ENCODE measurements at places on chromosomes 11 and 22.

- no peak for DNase-seq
Observed at GRCh38 chr11:46455834-46456233, 64.3 kb upstream of the CHRM4 start.

GRCh38 chr11:126501641-126502040, 146.2 kb downstream of the ST3GAL4 start:
- DNase-seq = no peak

DNA sequence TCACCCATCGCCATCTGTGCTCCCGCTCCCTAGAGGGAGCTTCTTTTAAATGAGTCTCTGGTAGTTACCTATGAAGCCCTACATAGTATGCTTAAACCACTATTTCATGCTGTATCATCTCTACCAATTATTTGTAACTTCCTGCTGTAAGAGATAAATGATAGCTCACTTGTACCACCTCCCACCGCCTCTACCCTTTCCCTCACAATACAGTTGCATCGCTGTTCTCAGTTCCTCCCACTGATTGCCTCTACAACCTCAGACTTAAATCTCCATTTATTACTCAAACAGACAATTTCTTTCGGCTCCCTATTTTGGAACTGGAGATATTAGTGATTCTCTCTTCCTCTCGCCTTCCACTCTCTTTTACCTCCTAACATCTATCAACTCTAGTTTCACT, 222.9 kb upstream of the ZC3H12C start:
- no peak for DNase-seq

GRCh38 chr11:32081129-32081641, 9.7 kb upstream of the RCN1 start:
- DNase-seq = no peak

DNA sequence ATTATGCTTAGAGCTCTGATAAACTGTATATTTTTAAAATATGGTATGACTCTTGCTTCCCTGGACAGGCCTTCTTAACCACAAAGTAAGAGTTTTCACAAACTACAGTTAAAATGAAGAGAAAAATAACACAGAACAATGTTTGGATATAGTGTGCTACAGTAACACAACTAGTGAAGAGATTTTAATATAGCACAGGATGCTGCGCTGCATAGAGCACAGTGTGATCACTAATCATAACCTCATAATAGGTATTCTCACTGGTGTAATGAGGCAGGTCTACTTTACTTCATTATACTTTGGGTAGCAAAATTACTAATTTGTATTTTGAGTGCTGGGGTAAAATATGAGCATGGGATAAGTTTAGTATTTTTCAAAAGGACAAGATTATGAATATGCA, 256.5 kb downstream of the GUCY1A2 start:
- no peak for DNase-seq

GRCh38 chr11:122099374-122100036, 16.5 kb downstream of the BLID start:
- DNase-seq = no peak

DNA sequence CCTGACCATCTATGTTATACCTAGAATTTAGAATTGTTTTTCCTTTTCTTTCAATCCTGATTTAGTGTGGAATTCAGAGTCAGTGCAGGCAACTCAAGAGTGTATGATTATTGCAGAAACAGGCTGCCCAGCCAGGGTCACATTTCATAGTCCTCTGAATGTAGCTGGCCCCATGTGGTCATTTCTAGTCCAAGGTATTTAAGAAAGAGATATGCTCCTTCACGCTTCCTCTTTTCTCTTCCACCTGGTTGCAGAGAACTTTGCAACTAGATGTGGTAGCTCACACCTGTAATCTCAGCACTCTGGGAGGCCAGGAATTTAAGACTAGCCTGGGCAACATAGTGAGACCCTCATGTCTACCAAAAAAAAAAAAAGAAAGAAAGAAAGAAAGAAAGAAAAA, 27.6 kb upstream of the LDLRAD3 start:
- DNase-seq = no peak

- no peak for DNase-seq
Observed at GRCh38 chr11:119229288-119229672, 23.1 kb downstream of the CBL start.

- DNase-seq = no peak
Observed at GRCh38 chr11:121059605-121060004, 35.7 kb downstream of the TBCEL start.

DNA sequence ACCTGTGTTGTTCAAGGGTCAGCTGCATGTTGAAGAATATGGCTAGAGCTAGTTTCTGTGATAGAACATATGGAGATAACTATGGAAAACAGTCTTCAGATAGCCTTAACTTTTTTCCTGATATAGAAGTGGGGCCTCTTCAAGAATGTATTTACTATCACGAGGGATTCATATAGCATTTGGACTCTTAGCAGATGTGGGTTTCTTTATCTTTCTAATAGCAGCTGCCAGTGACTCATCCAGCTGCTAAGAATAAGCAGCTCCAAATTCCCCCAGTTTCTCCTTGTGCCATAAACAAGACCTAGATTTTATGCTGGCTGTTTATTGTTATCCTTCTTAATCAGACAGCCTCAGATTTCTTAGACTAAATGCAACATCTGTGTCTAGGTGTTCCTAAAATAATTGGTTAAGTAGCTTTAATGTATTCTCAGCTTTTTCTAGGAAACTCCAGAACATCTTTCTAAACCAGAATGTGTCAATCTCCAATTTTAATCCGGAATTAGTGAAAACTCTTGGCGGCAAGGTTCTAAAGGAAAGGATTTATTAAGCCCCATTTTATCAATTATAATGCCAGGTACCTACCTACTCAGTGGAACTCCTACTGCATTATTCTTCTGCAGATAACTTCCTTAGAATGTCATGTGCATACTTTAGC, 119.8 kb downstream of the CSTPP1 start:
- no peak for DNase-seq

DNA sequence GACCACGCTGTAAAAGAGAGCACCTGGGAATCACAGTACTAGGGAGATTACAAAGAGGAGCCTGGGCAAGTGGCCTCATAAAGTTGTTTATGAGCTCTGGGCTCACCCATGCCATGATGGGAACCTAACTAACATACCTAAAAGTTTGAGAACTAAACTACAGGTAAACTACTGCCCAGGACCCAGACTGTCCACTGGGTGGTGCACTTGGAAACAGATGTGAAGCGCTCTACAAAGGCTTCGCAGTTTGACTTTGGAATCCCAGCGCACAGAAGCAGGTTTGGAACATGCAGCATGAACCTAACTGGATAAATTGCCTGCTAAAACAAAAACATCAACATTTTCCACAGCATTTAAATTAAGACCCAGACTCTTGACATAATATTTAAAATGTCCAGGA, 418.6 kb downstream of the FAM181B start:
- DNase-seq = no peak

DNA sequence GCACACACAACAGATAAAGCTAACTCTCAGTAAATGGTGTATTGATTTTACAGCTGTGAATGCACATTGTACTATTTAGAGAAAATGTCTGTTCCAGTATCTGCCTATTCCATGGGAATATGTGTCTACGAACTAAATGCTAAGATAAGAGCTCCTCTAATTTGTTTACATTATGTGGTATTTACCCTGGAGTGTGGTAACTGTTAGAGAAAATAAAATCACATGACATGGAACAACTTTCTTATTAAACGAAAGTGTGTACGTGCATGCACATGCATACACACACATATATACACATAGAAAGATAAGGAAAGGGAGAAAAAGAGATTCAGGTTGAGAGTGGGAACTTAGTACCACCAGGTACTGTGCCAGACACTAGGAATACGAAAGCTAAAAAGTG, 1151.7 kb upstream of the TENM4 start:
- DNase-seq = no peak

GRCh38 chr11:129836979-129837378, 21.3 kb downstream of the TMEM45B start:
- DNase-seq = no peak

GRCh38 chr22:42282252-42282942, 11.9 kb upstream of the TCF20 start:
- no peak for DNase-seq

- no peak for DNase-seq
Observed at GRCh38 chr22:46549971-46550641, 12.7 kb upstream of the CELSR1 start.

GRCh38 chr11:76104285-76104684, 102.0 kb downstream of the WNT11 start:
- DNase-seq = no peak

DNA sequence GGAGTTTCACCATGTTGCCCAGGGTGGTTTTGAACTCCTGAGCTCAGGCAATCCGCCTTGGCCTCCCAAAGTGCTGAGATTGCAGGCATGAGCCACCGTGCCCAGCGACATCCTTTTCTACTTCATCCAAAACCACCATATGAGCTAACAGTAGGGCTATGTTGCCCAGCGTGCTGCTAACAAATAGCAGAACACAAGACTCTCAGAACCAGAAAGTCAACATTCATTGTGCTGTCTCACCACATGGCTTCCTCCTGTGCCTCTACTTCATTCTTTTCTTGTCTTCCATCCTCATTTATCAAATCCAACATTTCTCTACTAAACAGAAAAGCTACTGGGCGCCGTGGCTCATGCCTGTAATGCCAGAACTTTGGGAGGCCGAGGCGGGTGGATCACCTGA, 12.0 kb upstream of the DENND5A start:
- DNase-seq = no peak

DNA sequence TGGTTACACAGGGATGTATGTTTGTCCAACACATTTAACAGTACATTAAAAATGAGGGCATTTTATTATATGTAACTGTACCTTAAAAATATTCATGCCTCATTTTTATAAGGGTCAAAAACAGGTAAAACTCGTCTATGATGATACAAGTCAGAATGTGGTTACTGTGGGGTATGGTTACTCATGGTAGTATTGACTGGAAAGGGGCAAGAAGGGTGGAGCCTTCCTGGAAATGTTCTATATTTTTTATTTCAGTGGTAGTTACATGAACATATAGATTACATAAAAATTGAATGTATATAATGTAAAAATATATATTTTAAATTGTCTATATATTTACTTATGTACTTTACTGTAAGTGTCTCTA, 99.8 kb downstream of the STIM1 start:
- DNase-seq = no peak

DNA sequence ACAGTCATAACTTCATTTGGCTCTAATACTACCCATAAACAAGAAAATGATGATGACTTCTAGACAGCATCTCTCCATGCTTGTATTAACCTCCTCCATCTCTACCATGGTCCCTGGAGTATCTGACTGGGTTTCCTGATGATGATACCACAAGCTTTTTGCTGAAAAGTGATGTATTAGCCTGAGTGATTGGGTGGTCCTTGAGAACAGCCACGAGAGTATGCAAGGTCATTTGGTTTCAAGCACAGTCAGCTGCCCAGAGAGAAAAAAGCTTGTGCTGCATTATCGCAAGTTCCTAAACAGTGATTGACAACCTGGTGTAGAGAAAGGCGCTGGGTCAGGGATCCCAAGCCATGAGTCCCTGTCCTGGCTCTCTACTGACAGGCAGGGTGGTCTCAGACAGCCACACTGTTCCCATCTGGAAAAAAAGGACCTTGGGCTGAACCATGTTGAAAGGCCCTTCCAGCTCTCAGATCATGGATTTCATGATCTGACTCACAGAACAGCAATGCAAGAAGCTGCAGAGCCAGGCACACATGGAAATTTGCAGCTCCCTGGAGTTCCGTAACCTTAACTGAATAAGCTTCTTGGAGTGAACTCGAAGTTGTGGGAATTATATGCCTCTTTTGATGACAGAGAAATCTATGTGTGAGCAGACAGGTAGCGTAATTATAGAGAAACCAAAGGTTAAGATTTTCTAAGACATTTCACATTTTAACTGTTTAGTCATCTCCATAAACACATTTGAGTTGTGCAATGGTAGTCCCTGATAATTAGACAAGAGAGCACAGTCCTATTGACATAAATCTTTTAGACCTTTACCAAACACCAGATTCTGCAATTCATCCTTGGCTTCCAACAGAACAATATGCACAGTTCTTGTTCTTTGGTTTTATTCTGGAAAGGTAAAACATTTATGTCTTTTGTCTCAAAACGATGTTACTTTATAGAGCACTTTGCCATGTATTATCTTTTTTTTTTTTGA, 54.1 kb upstream of the UBASH3B start:
- no peak for DNase-seq

- DNase-seq = no peak
Observed at GRCh38 chr22:32725369-32725988, 76.0 kb upstream of the TIMP3 start.

DNA sequence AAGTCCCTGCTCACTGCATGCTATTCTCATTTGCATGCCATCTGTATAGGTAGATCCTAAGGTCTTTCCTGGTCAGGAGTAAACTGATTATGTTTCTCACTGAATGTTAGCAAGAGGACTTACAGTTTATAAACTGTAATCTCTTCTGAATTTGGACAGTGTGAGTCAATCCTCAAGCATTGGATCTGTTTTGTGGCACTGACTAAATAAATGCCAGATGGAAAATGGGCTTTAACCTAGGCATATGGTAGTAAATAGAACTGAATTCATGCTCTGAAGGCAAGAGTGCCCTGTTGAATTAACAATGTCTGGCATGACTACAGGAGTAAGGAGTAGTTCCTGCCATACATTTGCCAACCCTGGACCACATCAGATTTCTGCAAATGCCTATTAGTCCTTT, 11.4 kb downstream of the FAM181B start:
- no peak for DNase-seq

DNA sequence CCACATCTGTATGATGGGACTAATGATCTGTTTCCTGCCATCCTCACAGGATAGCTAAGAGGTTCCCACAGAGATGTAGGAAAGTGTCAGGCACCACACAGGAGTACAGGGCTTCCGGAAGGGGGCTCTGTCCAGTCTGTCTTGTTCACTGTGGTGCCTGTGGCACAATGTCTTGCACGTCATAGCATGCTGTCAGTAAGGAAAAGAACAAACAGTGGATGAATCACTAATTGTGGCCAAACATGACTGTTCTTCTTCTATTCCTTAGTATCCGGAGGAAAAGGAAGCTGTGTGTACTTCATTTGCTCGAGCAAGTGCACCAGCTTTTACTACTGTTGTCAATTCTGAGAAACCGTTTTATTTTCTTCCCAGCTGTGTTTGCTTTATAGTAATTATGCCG, 73.4 kb upstream of the YWHAH start:
- DNase-seq = no peak

DNA sequence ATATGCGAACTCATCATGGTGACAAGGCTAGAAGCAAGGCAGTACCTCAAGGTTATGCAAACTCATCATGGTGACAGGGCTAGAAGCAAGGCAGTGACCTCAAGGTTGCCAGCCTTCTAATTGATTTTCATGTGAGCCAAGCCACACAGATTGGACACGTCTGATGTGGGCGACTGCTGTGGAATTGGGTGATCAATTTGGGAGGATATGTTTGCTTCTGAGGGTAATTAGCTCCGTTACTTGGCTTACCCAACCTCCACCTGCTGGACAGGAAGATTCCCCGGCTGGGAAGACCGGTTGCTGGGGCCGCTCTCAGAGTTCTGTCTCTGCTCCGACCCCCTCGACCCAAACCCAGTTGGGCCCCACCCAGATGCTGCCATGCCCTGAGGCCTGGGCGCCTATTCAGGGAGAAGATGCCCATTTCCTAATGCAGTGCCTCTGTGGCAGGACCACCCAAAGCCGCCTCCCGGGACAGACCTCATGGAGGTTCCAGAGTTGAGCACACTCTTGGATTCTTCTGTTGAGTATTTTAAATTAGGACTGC, 69.9 kb upstream of the SHANK2 start:
- DNase-seq = no peak

Data from Right ventricle myocardium superior (tissue), 1 donor.